ENCODE measurements at places on chromosomes 2 and 18. TPM values are rescaled to one million over a fixed set of nuclear protein-coding genes. Genes with fewer than 3 reads are reported as not detected.

Gene RNF144A
- total RNA-seq: 8.2 TPM

Gene SPEG
- 82.2 TPM for total RNA-seq

Gene RNF152
- total RNA-seq: 7.7 TPM

Gene NR4A2
- 3.7 TPM for total RNA-seq

Gene CABLES1
- total RNA-seq: 5.4 TPM

Gene C18orf54
- total RNA-seq: 0.41 TPM

Gene RESP18
- total RNA-seq: not detected

Gene ADRA2B
- total RNA-seq: 1.4 TPM

- no peak overlapping the region for H3K27ac ChIP-seq
- DNase-seq: no peak
- H3K4me3 ChIP-seq: no peak overlapping the region
- no peaks in the 10 kb centered on the region for H3K36me3 ChIP-seq
Observed at GRCh38 chr18:28459587-28459986, 282.7 kb upstream of the CDH2 start.

DNA sequence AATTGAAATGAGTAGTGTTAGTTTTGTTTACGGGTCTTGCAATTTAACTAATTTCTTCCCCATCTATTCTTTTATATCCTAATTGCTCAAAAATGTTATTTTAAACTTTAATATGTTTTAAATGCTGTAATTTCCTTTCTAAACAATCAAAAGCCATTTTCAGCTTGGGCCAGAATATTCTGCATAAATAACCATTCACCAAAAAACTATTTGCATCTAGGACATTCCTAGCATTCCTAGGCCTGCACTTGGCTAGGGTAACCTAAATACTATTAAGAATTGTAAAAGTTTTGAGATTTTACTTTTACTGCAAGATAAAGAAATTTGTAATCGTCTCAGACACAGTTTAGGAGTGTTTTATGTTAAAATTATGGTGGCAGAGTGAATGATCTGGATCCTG, 7.8 kb upstream of the ETAA1 start:
- H3K27ac ChIP-seq: peak overlapping the region; percentile 35
- H3K4me1 ChIP-seq: no peaks in the 10 kb centered on the region
- no peaks in the 10 kb centered on the region for H3K27me3 ChIP-seq

GRCh38 chr2:20216130-20217025, 8.6 kb downstream of the SDC1 start:
- H3K4me3 ChIP-seq: no peak overlapping the region
- no peaks in the 10 kb centered on the region for H3K4me1 ChIP-seq
- H3K27me3 ChIP-seq: no peaks in the 10 kb centered on the region
- no peaks in the 10 kb centered on the region for H3K36me3 ChIP-seq
- H3K27ac ChIP-seq: no peak overlapping the region

- no peak overlapping the region for H3K27ac ChIP-seq
- no peak overlapping the region for H3K4me3 ChIP-seq
- H3K4me1 ChIP-seq: no peaks in the 10 kb centered on the region
- peaks cover 6% of the 10 kb centered on the region for H3K36me3 ChIP-seq
Observed at GRCh38 chr2:173240083-173240482, 114.6 kb upstream of the CDCA7 start.

DNA sequence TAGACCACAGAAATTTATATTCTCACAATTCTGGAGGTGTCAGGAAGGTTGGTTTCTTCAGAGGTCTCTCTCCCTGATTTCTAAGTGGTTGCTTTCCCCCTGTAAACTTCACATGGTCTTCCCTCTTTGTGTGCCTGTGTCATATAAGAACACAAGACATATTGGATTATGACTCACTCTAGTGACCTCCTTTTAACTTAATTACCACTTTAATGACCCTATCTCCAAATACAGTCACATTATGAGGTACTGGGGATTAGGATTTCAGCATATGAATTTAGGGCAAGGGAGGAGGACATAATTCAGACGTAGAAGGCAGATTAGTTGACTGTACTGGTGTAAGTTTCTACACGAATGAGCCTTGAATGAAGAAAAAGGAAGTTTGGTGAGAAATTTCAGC, 38.2 kb upstream of the EPHA4 start:
- no peaks in the 10 kb centered on the region for H3K4me1 ChIP-seq
- DNase-seq: no peak
- no peak overlapping the region for H3K27ac ChIP-seq
- no peaks in the 10 kb centered on the region for H3K36me3 ChIP-seq
- H3K4me3 ChIP-seq: no peak overlapping the region
- H3K27me3 ChIP-seq: no peaks in the 10 kb centered on the region

DNA sequence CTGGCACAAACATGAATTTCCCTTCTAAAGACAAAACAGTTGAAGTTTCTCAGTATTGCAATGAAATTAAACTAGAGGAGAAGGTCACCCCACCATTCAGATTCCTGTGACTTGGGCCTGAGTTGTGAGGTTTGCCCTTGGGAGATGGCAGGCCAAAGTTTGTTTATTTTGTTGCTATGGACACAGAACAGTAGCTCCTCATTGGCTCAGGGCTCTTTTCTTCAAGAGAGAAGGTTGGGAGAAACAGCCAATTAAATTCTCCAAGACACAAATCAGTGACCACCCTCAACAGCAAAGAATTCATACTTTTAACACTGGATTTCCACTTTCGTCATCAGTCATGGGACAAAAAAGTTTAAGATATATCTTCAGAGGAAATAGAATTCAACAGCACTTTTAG, at the start of gene FLACC1:
Gene FLACC1 (minus strand): TSS at position 125 of the 400 bp plus-strand sequence. CDS start 5,941 bp downstream, outside the sequence.
- no peaks in the 10 kb centered on the region for H3K27me3 ChIP-seq
- H3K36me3 ChIP-seq: peaks cover 21% of the 10 kb centered on the region
- H3K4me3 ChIP-seq: peak within 1 kb of the TSS; percentile 20
- no peaks in the 10 kb centered on the region for H3K4me1 ChIP-seq
- H3K27ac ChIP-seq: peak within 1 kb of the TSS; percentile 52
- DNase-seq: peak; percentile 75

DNA sequence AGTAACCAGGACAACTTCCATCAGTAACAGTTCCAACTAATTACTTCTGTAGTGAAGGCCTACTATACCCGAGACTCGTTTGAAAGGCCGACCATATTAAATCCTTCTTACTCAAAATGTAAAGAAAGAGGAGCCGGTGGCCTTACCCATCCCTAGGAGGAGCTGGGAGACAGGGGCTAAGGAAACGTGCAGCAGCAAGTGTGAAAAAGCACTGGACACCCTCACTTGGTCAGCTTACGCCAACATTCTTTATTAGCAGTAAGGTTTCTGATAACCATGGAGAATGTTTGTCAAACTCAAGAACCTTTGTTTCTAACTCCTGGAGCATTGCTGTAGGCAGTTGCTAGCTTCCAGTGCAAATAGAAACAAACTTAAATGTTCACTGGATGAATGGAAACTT, 26.7 kb upstream of the VWA3B start:
- H3K27ac ChIP-seq: no peak overlapping the region
- no peaks in the 10 kb centered on the region for H3K27me3 ChIP-seq
- H3K36me3 ChIP-seq: no peaks in the 10 kb centered on the region
- no peak for DNase-seq
- no peaks in the 10 kb centered on the region for H3K4me1 ChIP-seq

DNA sequence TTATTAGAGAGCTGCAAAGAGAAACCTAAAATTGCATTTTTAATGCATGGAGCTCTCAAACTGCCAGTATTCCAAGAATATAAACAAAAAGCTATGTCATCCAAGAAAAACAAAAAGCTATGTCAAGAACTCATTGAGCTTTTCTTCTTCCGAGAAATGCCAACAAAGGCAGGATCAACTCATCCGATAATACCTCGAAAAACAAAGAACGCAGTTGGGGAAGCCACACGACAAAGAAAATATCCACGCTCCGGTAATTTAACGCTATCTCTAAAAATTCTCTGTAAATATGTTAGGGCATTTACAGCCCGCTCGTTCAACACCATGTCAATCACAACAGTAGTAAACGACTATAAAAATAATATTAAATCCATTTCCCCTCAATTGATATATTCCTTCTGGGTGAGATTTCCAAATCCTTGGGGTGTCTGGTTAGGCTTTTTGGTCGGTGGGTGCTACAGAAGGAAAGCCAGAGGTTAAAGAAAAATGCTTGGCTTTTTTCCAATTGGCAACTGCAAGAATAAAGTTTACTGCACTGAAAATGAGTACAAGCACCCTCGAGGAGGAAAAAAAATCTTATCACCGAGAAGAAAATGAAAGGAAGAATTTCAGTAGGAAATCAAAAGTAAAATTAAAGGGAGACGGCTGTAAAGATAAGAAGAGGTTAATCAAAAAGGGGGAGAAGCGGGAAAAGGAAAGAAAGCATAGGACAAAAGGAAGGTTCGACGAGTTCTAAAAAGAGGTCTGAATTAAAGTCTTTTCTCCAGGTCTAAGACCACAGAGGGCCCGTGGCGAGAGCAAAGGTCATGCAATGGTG, 856 bp downstream of the TIA1 start:
- no peaks in the 10 kb centered on the region for H3K36me3 ChIP-seq
- H3K27ac ChIP-seq: peak overlapping the region; percentile 96
- no peaks in the 10 kb centered on the region for H3K27me3 ChIP-seq
- no peaks in the 10 kb centered on the region for H3K4me1 ChIP-seq
- DNase-seq: no peak

DNA sequence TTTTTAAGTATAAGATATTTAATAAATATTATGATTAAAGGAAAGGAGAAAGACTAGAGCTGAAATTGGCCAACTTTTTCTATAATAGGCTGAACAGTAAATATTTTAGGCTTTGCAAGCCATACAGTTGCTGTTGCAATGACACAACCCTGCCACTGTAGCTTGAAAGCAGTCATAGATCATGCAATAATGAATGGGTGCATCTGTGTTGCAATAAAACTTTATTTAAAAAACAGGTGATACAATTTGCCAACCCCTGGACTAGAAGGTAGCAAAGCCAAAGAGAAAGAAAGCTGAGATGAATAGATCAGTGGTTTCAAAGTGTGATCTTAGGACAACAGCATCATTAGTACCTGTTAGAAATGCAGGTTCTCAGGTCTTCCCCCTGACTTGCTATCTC, 219.1 kb downstream of the SETBP1 start:
- H3K27ac ChIP-seq: no peak overlapping the region
- no peaks in the 10 kb centered on the region for H3K4me1 ChIP-seq
- DNase-seq: no peak

GRCh38 chr2:95266781-95267430, 7.3 kb upstream of the PROM2 start:
- no peak overlapping the region for H3K4me3 ChIP-seq
- peak; percentile 46 for DNase-seq
- no peak overlapping the region for H3K27ac ChIP-seq
- H3K4me1 ChIP-seq: no peaks in the 10 kb centered on the region
- no peaks in the 10 kb centered on the region for H3K27me3 ChIP-seq

DNA sequence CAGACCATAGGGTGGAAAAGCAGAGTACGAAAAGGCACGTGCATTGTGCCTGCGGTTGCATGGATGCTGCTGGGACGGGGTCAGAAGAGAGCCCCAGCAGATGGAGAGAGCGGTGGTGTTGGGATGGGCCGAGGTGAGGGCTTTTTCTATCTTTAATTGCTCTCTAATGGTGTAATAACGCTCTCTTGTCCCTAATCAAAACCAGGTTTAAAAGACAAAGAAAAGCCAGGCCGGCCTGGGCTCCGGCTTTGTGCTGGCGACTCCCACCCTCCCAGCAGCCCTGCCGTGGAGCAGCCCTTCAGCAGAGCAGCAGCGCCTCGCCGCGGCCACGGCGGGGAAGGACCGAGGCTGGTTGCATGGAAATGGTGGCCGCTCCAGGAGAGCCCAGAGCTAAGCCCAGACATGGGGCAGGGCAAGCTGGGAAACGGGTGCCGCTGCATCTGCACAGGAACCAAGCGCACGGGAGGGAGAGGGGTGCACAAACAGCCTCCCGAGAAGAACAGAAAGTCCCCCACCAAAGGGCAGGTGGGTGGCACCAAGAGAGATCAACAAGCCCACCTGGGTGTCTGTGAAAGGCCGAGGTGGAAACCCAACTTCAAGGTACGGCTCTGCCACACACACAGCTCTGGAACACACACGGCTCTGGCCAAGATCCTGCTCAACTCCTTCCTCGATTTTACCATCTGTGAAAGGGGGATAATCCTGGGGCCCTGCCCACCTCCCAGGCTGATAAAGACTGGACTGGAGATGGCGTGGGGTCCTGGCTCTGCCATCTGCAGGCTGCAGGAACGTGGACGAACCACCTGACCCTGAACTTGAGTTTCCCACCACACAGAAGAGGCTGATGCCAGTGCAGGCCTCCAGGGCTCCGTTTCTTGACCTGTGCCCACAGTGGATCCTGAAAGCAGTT, 15.0 kb downstream of the HS1BP3 start:
- no peaks in the 10 kb centered on the region for H3K4me1 ChIP-seq
- H3K36me3 ChIP-seq: peaks cover 22% of the 10 kb centered on the region
- DNase-seq: peak; percentile 89
- H3K27ac ChIP-seq: peak overlapping the region; percentile 91
- H3K4me3 ChIP-seq: no peak overlapping the region
- H3K27me3 ChIP-seq: no peaks in the 10 kb centered on the region

- H3K27ac ChIP-seq: peak overlapping the region; percentile 80
- DNase-seq: no peak
- H3K4me3 ChIP-seq: no peak overlapping the region
- no peaks in the 10 kb centered on the region for H3K36me3 ChIP-seq
Observed at GRCh38 chr2:61658841-61659780, 121.0 kb upstream of the XPO1 start.

DNA sequence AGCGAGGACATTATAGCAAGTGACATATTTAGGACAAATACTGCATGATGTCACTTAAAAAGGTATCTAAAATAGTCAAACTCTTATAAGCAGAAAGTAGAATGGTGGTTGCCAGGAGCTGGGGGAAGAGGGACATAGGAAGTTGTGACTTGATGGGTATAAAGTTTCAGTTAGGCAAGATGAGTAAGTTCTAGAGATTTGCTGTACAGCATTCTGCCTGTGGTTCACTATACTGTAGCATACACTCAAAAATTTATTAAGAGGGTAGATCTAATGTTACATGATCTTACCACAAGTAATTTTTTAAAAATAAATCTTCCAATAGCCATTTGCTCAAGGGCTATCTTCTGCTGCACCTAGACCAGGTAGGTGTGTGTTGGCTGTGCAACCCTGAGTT, 78.1 kb upstream of the NPAS2 start:
- no peak for DNase-seq
- no peak overlapping the region for H3K4me3 ChIP-seq
- H3K36me3 ChIP-seq: no peaks in the 10 kb centered on the region
- H3K27ac ChIP-seq: no peak overlapping the region
- H3K27me3 ChIP-seq: no peaks in the 10 kb centered on the region

- H3K4me3 ChIP-seq: no peak overlapping the region
- H3K27me3 ChIP-seq: no peaks in the 10 kb centered on the region
- no peaks in the 10 kb centered on the region for H3K4me1 ChIP-seq
- H3K36me3 ChIP-seq: no peaks in the 10 kb centered on the region
- DNase-seq: no peak
Observed at GRCh38 chr2:165631089-165631488, 161.6 kb downstream of the CSRNP3 start.

DNA sequence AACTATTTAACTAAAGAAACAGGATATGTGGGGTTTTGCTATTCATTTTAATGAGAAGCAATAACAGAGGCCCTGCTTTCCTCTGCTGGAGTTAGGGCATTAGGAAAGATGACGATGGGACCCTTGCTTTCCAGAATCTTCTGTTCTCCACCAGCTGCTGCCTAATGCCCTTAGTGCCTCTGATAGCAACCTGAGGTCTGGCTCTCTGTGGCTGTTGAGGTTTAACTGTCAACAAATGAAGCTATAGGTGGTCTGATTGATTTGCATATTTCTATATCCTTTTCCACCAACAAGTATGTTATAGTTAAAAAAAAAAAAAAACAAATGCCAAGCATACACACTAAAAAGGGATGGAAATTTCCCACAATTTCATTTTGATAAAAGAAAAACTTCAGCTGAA, 115.1 kb upstream of the NCK2 start:
- H3K27me3 ChIP-seq: no peaks in the 10 kb centered on the region
- no peak overlapping the region for H3K4me3 ChIP-seq
- no peaks in the 10 kb centered on the region for H3K4me1 ChIP-seq
- H3K27ac ChIP-seq: no peak overlapping the region
- no peak for DNase-seq
- no peaks in the 10 kb centered on the region for H3K36me3 ChIP-seq

GRCh38 chr2:1814061-1814460, 69.7 kb upstream of the PXDN start:
- no peaks in the 10 kb centered on the region for H3K4me1 ChIP-seq
- no peak for DNase-seq
- no peaks in the 10 kb centered on the region for H3K36me3 ChIP-seq
- no peak overlapping the region for H3K4me3 ChIP-seq
